ENCODE measurements at places on chromosomes 5 and 9. TPM values are rescaled to one million over a fixed set of nuclear protein-coding genes. Genes with fewer than 3 reads are reported as not detected.

CAST gene
- 130 TPM for total RNA-seq

LECT2 gene
- total RNA-seq, result not detected

GRCh38 chr9:81814794-81815464 is 113.3 kb upstream of the SPATA31D4 start:
- H3K4me3 ChIP-seq, result no peak overlapping the region
- no peak for DNase-seq
- H3K4me1 ChIP-seq, result peaks cover 17% of the 10 kb centered on the region
- no peaks in the 10 kb centered on the region for H3K36me3 ChIP-seq

- H3K4me1 ChIP-seq, result no peaks in the 10 kb centered on the region
- no peak overlapping the region for H3K27ac ChIP-seq
- no peaks in the 10 kb centered on the region for H3K36me3 ChIP-seq
- no peak for DNase-seq
Observed at GRCh38 chr9:138103849-138104206, 226.2 kb downstream of the CACNA1B start.

DNA sequence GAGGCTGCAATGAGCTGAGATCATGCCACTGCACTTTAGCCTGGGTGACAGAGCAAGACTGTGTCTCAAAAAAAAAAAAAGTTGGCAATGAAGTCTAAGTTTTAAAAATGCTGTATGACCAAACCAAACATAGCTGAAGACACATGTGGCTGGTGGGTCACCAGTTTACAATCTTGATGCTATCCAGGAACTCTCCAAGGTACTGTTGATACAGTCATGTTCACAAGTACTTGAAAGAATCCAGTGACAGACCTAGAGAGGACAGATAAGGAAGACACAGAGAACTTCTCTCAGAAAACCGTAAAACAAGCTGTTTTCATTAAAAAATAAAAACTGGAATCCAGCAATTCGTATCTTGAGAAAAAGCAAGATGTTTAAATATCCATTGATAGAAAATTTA is 95.7 kb downstream of the ACTBL2 start:
- H3K4me1 ChIP-seq, result no peaks in the 10 kb centered on the region
- H3K4me3 ChIP-seq, result no peak overlapping the region
- H3K36me3 ChIP-seq, result no peaks in the 10 kb centered on the region
- H3K27me3 ChIP-seq, result no peaks in the 10 kb centered on the region
- no peak overlapping the region for H3K27ac ChIP-seq

GRCh38 chr5:94623011-94623410 is 4.5 kb downstream of the SLF1 start:
- no peak overlapping the region for H3K27ac ChIP-seq
- H3K36me3 ChIP-seq, result no peaks in the 10 kb centered on the region
- DNase-seq, result no peak
- no peak overlapping the region for H3K4me3 ChIP-seq

GRCh38 chr9:69036309-69036708 is 757 bp downstream of the FXN start:
- H3K4me1 ChIP-seq, result peaks cover 11% of the 10 kb centered on the region
- H3K27ac ChIP-seq, result peak overlapping the region; percentile 88
- DNase-seq, result peak; percentile 29
- H3K36me3 ChIP-seq, result no peaks in the 10 kb centered on the region
- peak overlapping the region; percentile 26 for H3K4me3 ChIP-seq
- H3K27me3 ChIP-seq, result no peaks in the 10 kb centered on the region

TUSC1 gene
- 24.4 TPM for total RNA-seq

GRCh38 chr5:75148051-75148450 is 88.6 kb downstream of the ANKRD31 start:
- H3K36me3 ChIP-seq, result no peaks in the 10 kb centered on the region
- H3K27me3 ChIP-seq, result no peaks in the 10 kb centered on the region
- no peak for DNase-seq
- H3K4me3 ChIP-seq, result no peak overlapping the region
- H3K27ac ChIP-seq, result no peak overlapping the region

DNA sequence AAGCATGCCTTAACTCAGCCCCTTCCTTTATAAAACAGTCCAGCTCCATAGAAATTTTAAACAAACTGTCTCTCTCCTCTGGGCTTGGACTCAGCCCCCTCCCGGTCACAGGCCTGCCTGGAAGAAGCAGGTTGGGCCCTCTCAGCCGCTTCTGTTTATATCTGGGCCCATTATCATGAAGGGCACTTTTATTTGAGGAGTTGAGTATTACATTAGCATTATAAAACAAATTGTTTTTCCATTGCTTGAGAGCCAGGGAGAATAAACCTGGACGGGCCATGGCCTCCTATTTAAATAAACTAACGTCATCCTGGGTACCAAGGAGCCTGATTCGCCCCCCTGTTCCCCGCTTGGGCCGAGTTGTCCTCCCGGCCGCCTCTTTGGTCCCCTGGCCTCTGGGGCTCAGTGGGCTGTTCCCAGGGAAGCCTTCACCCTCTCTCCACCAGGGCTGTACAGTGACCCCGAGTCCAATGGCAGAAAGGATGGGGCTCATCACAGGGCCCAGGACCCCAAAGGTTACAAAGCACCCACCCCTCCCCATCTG is 13.2 kb downstream of the IRX2 start:
- H3K27me3 ChIP-seq, result no peaks in the 10 kb centered on the region
- H3K4me3 ChIP-seq, result no peak overlapping the region
- peaks cover 15% of the 10 kb centered on the region for H3K4me1 ChIP-seq

DNA sequence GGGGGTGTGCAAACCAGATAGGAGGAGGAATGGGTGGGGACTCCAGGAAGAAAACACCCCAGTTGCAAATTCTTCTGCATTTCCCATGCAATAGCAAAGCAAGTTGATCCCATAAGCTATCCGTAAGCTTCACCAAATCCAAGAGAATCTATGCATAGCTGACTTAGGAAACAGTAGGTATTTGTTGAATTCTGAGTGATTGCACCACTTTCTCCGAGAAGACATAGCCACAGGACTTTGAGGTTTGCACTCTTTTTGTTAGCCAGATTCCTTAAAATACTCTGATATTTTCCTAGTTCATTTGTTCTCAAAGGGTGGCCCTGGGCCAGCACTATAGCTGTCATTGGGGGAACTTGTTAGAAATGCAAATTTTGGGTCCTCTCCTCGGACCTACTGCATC is 271.9 kb downstream of the SLIT3 start:
- no peaks in the 10 kb centered on the region for H3K4me1 ChIP-seq
- H3K27me3 ChIP-seq, result no peaks in the 10 kb centered on the region
- no peak overlapping the region for H3K27ac ChIP-seq
- DNase-seq, result no peak
- no peak overlapping the region for H3K4me3 ChIP-seq

SQSTM1 gene
- 249 TPM for total RNA-seq

CAMK2A gene
- total RNA-seq, result 0.26 TPM

- H3K36me3 ChIP-seq, result no peaks in the 10 kb centered on the region
- no peaks in the 10 kb centered on the region for H3K4me1 ChIP-seq
- no peak overlapping the region for H3K4me3 ChIP-seq
- DNase-seq, result no peak
- no peaks in the 10 kb centered on the region for H3K27me3 ChIP-seq
Observed at GRCh38 chr5:63648376-63648775, 313.9 kb downstream of the HTR1A start.

GRCh38 chr9:129322022-129322621 is 144.1 kb upstream of the IER5L start:
- H3K4me3 ChIP-seq, result no peak overlapping the region
- no peaks in the 10 kb centered on the region for H3K36me3 ChIP-seq
- H3K27ac ChIP-seq, result peak overlapping the region; percentile 71
- DNase-seq, result no peak

MRPS2 gene
- total RNA-seq, result 35.0 TPM

DNA sequence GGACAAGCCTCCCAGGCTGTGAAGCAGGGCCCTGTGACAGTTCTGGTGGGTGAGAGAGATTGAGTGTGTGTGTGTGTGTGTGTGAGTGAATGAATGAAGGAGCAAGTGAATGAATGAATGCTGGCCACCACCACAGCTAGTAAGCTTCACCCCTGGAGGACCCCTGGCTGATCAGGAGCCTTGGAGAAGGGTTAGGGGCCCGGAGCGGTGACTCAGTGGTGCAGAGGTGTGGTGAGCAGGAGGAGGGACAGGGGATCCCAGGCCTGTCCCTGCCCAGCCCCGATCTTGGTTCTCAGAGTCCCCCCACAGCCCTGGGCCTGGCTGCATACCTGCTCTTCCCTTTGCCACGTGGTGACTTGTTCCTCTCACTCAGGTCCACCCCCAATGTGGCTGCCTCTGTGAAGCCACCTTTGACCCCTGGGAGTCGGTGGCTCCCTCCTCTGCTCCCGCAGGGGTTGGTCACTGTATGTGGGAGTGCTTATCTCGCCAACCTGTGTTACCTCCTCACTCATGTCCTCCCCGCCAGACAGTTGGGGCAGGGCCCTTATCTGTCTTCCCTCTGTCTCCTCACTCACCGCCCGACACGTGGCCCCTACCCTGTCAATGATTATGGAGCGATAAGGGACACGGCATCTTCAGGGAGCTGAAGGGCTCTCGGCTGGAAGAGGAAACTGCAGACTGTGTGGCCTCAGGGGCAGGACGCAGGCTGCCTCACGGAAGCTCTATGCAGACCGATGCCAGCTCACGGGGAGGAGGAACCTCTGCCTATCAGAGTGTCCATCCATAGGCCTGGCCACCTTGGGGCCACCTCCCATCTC is 99.9 kb upstream of the PITX1 start:
- H3K4me1 ChIP-seq, result no peaks in the 10 kb centered on the region
- H3K27me3 ChIP-seq, result no peaks in the 10 kb centered on the region
- DNase-seq, result no peak
- no peak overlapping the region for H3K4me3 ChIP-seq

DNA sequence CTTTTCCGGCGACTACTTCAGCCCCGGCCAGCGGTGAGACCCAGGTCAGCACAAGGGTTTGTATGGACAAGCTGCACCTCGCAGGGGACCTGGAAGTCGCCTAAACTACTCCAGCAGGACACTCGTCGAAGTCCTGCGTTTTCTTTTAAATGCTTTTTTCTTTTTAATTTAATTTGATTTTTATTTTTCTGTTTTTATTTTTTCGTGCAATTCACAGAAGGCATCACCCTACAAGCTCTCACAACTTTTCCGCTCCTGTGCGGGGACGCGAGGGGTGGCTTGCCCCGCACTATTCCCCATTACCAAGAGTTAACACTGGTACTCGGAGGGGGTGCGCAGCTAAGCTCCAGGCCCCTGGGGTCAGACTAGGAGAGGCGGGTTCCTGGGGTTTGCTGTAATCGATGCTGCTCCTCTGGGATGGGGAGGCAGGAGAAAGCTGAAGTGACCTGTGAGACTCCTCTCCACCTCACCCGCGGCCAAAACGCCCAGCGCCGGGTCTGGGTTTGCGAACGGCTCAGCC is 1.3 kb downstream of the EDIL3 start:
- H3K27ac ChIP-seq, result no peak overlapping the region
- no peaks in the 10 kb centered on the region for H3K36me3 ChIP-seq
- H3K27me3 ChIP-seq, result no peaks in the 10 kb centered on the region
- no peak overlapping the region for H3K4me3 ChIP-seq
- DNase-seq, result no peak
- peaks cover 29% of the 10 kb centered on the region for H3K4me1 ChIP-seq

- no peaks in the 10 kb centered on the region for H3K4me1 ChIP-seq
- no peak overlapping the region for H3K4me3 ChIP-seq
- no peaks in the 10 kb centered on the region for H3K27me3 ChIP-seq
- no peak overlapping the region for H3K27ac ChIP-seq
Observed at GRCh38 chr5:41893074-41893851, 10.9 kb upstream of the RIMOC1 start.

Data from body of pancreas (tissue), 4 donors.